ENCODE measurements at places on chromosomes 16 and 17. TPM values are rescaled to one million over a fixed set of nuclear protein-coding genes. Genes with fewer than 3 reads are reported as not detected.

DNA sequence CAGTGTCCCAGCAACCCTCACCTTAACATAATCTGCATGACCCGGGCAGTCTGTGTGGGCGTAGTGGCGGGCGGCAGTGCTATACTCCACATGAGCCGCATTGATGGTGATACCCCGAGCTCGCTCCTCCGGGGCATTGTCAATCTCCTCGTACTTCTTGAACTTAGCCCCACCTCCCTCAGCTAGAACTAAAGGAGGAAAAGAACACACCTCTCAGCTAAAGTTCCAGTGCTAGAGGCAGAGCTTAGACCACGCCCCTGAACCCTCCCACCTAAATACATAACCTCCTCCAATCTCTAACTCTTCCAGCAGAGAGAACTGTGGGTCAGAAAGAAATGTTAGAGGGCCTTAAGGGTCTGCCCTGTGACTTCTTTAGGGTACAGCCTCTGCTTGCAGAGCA, 855 bp downstream of the TUFM start:
- H3K4me1 ChIP-seq = peaks cover 18% of the 10 kb centered on the region
- peaks cover 4% of the 10 kb centered on the region for H3K36me3 ChIP-seq
- no peaks in the 10 kb centered on the region for H3K27me3 ChIP-seq
- no peak for DNase-seq
- H3K27ac ChIP-seq = peak overlapping the region; percentile 85

DNA sequence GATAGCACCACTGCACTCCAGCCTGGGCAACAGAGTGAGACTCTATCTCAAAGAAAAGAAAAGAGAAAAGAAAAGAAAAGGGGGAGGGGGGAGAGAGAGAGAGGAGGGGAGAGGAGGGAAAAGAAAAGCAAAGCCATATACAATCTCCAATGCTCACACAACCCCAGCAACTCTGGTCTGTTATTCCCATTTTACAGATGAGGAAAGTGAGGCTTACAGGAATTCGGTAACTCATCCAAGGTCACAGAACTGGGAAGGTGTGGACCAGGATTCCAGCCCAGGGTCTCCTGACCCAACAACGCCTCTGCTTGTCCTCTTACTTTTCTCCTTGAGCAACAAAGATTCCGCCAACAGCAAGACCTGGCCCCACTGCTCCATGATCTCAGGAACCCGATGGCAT, 13.0 kb downstream of the PLA2G10 start:
- no peak for DNase-seq
- H3K4me3 ChIP-seq = no peak overlapping the region
- no peaks in the 10 kb centered on the region for H3K36me3 ChIP-seq
- no peak overlapping the region for H3K27ac ChIP-seq

GRCh38 chr17:14201021-14201987, 35.4 kb downstream of the CDRT15 start:
- no peak for DNase-seq
- H3K27me3 ChIP-seq = peaks cover 8% of the 10 kb centered on the region
- H3K36me3 ChIP-seq = peaks cover 6% of the 10 kb centered on the region
- no peak overlapping the region for H3K4me3 ChIP-seq
- no peak overlapping the region for H3K27ac ChIP-seq
- peaks cover 6% of the 10 kb centered on the region for H3K4me1 ChIP-seq

DNA sequence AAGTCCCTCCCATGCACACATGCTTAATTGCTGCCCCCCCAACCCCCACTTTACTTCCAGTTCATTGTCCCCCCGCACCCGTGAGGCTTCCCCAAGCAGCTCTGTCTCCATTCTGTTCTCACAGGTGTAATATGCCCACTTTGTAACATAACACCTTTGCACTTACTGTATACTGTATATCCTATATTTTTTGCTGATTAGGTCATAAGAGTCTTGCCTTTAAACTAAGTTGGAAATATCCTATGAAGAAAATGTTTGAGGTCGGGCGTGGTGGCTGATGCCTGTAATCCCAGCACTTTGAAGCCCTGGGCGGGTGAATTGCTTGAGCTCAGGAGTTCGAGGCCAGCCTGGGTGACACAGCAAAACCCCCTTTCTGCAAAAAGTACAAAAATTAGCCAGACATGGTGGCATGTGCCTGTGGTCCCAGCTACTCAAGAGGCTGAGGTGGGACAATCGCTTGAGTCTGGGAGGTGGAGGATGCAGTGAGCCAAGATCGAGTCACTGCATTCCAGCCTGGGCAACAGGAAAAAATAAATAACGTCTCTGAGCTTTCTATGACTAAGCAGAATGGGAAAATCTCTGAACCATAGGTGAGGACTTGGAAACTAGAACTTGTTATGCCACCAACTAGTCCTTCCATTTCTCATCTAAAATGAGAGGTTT, 76.1 kb downstream of the TNRC6C start:
- no peaks in the 10 kb centered on the region for H3K27me3 ChIP-seq
- peaks cover 38% of the 10 kb centered on the region for H3K36me3 ChIP-seq
- H3K4me1 ChIP-seq = no peaks in the 10 kb centered on the region
- H3K4me3 ChIP-seq = no peak overlapping the region

Gene OTOP3
- not detected for total RNA-seq

Gene GPS2
- total RNA-seq = 137 TPM

Gene CACNG5
- not detected for total RNA-seq

Gene PPP1R27
- not detected for total RNA-seq

Data from B cell (primary cell).